ENCODE measurements at places on chromosomes 6 and 20.

DNA sequence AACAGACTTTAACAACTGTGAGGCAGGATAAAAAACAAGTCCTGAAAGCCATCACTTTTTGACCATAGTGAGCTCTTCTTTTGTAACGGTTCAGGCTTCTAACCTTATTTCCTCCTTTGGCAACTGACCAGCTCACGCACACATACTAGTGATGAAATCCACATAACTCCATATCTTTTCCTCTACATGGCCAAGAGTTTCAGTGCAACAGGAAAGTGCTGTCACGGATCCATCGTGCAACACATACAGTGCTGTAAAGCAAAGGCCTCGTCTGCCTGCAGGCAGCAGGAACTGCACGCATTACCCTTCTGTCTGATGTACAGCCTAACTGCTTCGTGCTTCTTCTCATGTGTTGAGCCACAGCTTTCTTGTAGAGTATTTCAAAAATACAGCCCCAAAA, 108.5 kb downstream of the EPM2A start:
- DNase-seq, result no peak

DNA sequence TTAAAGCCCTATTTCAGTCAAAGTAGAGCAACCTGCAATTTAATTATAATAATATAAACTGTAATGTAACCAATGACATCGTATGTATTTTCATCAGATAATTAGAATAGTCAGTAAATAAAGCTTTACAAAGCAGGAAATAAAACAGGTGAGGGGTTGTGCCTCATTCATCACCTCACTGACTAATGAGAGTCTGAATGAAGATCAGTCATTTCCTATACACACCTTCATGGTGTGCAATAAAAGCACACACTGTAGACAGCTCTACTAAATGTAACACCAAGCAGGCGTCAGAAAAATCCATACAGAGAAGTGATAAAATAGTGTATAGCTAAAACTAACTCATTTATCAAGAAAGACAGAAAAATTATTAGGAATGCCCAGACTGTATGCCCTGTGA, 105.9 kb downstream of the MAN1A1 start:
- no peak for DNase-seq

GRCh38 chr6:150001295-150002008, 23.9 kb downstream of the RAET1L start:
- DNase-seq, result no peak

GRCh38 chr20:56933331-56933698, 304.2 kb downstream of the TFAP2C start:
- no peak for DNase-seq

GRCh38 chr20:21251278-21251677, 51.9 kb upstream of the XRN2 start:
- DNase-seq, result no peak

Data from hematopoietic multipotent progenitor cell treated with erythropoietin and hydrocortisone succinate and interleukin-3 and kit ligand, for 15 days (in vitro differentiated cells).